Stimulated activated CD8-positive, alpha-beta memory T cell treated with anti-CD3 and anti-CD28 coated beads, Interleukin-7, amount 100 ng/mL, for 48 hours (primary cell): ENCODE measurements at places on chromosomes 11 and 22.

GRCh38 chr11:27242591-27242990 lies 120.4 kb downstream of the CCDC34 start:
- DNase-seq = no peak

DNA sequence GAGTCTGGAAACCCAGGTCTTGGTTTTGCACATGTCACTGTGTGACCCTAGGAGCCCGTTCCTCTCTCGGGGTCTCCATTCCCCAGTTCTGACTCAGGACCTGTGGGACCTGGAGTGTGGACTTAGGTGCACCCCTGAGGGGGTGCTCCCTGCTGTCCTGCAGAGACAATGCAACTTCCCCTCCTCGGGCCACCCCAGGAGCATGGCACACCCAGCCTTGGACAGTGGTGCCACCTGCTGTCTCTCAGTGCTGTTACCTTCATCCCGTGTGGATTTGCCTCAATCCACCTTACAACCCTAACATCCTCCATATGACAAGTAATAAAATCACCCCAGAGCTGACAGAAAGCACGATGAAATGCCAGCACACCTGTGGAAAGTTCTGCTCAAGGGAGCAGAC lies 27.5 kb upstream of the CRYBB3 start:
- DNase-seq = no peak

GRCh38 chr11:125114518-125114917 lies 3.1 kb upstream of the TMEM218 start:
- DNase-seq = no peak

GRCh38 chr11:32658639-32659406 lies 75.2 kb downstream of the EIF3M start:
- no peak for DNase-seq

GRCh38 chr22:35172442-35172841 lies 84.9 kb upstream of the HMGXB4 start:
- no peak for DNase-seq

DNA sequence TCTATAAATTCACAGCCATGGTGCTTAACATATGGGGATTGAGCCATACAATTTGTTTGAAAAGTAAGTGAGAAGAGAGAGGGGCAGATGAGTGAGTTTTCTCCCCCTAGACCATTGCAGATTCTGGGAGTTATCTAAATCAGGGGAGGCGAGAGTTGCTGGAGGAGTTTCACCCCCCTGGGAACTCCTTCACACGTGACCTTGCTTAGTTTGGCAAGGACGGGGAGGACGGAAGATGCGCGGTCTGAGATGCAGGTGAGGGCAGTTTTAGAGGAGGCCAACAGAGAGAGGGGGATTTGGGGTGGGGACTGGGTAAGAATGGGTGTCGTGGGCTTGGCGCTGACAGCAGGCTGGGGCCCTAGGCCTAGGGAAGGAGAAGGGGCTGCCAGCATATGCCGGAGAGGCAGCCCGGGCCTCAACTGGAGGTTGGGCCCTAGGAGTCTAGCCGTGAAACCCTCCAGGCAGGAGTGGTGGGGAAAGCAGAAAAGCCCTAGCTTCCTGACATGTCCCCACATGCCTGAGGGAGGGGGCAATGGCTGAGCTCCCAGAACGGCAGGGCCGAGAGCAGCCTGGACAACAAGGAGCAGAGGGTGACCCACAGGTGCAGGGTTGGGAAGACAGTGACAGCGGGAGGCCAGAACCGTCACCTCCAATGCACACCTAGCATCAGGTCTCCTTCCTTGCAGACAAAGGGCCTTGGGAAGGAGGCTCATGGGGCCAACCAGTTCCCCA lies 63.9 kb downstream of the ELFN2 start:
- DNase-seq = no peak

- no peak for DNase-seq
Observed at GRCh38 chr11:12667646-12668045, 6.6 kb upstream of the TEAD1 start.
